Esophagus mucosa (tissue), 1 donor: ENCODE measurements at places on chromosomes 1 and 21. TPM values are rescaled to one million over a fixed set of nuclear protein-coding genes. Genes with fewer than 3 reads are reported as not detected.

- no peak for ATAC-seq
Measured at GRCh38 chr1:159315381-159315780, 13.2 kb downstream of the FCER1A start.

GRCh38 chr21:37153935-37154350, 80.9 kb downstream of the TTC3 start:
- ATAC-seq = peak; percentile 18

GRCh38 chr1:67824766-67825165, 8.5 kb downstream of the GNG12 start:
- no peak for ATAC-seq

GRCh38 chr1:89821322-89822108, 683 bp downstream of the LRRC8D start:
- ATAC-seq = peak; percentile 62

- ATAC-seq = no peak
Measured at GRCh38 chr1:23774174-23774880, 3.9 kb upstream of the PITHD1 start.

LRRC53 gene
- total RNA-seq = not detected

TNFRSF8 gene
- 0.12 TPM for total RNA-seq

PPP1R15B gene
- 27.5 TPM for total RNA-seq

DNA sequence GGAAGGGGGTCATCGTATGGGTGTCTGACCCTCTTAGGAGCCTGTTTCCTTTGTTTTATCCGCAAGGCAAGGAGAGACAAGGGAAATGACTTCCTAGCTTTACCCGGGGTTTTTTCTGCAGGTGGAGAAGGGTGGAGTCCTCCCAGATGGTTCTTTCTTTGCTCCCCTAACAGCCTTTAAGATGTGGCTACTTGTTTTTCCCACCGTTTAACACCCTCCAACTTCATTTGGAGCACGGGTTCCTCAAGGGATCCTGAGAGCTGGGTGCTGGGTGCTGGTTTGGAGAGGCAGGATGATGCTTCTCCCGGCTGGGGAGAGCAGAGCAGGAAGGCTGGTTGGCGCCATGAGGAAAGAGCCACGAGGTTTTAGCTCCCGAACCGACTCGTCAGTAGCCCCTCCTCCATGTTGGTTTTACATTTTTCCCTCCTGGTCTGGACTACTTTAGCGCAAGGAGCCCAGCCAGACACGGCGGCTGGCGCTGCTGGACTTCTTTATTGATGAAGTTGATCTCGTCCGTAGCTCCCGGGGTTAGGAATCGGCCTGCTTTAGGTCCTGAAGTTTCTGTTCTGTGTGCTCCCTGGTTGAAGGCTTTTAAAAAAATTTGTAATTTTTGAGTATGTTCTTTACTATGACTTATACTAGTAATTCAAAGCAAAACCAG, 1.4 kb downstream of the UCK2 start:
- ATAC-seq = peak; percentile 59

DNA sequence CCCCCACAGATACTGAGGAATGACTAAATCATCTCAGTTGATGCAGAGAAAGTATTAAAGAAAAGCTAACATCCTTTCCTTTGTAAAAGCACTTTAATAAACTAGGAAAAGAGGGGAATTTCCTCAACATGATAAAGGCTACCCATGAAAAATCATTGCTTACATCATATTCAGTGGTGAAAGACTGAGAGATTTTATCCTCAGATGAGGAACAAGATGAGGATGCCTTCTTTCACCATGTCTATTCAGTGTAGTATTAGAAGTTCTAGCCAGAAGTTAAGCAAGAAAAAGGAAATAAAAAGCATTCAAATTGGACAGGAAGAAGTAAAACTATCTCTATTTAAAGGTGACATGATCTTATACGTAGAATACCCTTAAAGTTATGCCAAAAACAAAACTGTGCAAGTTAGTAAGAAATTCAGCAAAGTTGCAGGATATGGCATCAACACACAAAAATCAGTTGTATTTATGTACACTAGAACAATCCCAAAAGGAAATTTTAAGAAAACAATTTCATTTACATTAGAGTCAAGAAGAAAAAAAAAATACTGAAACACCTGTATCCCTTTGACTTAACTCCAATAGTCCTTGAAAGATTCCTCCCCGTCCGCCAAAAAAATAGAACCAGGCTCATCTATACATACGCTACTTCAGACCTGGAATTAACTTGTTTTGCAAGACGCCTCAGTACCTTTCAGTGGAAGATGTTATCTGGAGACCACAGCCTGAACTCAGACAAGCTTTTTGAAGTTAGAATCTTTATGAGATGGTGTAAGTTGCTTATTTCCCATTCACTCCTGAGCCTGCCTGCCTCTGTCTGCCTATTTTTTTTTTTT, 17.5 kb downstream of the ZMYM4 start:
- ATAC-seq = no peak
